ENCODE measurements at places on chromosomes 5 and 9.

DNA sequence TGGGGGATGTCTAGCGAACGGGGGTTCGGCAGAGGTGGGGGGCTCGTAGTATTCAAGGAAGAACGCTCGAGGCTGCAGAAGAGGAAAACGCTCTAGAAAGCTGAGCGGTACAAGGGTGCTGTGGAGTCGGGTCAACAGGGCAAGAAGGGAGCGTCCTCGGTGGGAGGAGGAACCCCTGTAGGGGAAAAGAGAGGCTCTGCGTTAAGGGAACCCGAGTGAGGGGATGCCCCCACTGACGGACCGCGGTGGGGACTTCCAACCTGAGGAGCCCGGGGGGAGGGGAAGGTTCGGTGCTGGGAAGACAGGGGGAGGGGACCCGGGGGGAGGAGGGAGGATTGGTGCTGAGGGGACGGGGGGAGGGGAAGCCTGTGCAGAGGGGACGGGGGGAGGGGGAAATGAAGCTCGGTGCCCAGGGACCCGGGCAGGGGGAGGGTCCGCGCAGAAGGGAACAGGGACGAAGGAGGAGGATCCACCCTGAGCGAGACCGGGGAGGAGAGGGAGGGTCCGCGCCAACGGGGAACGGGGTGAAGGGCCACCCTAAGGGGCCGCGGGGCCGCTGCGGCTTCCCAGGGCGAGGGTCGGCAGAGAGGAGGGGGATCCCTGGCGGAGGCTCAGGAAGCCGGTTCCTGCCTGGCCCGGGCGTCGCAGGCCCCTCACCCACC, 621 bp downstream of the NR6A1 start:
- no peak for DNase-seq

DNA sequence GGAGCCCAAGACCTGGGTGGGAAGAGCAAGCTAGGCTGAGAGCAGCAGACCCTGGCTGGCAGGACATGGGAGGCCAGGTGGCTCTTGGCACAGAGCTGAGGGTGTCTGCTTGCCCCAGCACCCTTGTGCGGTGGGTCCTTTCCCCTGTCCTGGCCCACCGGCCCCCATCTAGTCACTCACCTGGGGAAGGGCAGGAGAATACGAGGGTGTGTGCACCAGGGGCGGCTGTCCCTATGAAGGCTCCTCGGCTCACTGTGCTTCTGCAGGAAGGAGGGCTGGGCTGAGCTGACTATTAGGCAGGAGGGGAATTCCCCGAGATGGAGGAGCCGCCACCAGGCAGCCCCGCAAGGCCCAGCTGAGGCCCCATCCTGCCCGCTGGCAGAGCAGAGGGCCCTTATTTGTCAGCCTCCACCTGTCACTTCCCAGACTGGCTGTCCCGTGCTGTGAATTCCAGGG, 6.1 kb upstream of the TNIP1 start:
- no peak for DNase-seq

DNA sequence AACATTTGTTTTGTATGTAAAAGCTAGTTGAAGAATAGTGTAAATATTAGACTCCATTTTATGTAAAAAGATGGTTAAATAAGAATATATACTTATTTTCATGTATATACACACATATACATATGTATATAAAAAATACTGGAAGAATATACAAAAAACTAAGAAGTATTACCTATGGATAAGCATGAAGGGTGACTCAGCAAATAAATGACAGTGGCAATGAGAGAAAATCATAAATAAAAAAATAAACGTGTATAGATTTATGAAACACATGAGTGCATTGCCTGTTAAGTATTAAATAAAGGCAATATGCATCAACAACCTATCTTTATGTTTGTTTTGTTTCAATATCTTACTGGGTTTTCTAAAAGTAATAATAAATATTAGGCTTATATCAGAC, 435.3 kb downstream of the CYLC2 start:
- DNase-seq: no peak

DNA sequence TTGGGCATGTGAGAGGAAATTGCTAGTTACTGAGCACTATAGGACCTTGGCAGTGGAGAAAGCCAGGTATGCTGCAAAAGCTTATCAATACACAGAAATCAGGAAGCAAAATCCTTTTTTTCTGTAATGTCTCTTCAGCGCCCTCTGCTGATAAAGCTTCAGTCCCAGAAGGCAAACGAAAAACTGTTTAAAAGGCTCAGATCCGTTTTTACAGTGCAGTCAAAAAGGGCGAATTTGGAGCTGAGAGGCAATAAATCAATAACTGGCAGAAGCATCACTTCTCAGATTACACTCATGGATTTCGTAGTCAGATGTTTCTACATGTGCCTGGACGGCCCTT, 1.1 kb upstream of the MAN2A1 start:
- no peak for DNase-seq

All from SIG-M5 (cell line).